WTC11 (cell line): ENCODE measurements at places on chromosomes 7 and 10. TPM values are rescaled to one million over a fixed set of nuclear protein-coding genes. Genes with fewer than 3 reads are reported as not detected.

HTR7 gene
- 8.9 to 11.2 TPM (median 9.3 TPM) in 3 replicates for total RNA-seq

SEMA3D gene
- 2.2 to 3.8 TPM (median 2.9 TPM) in 3 replicates for total RNA-seq

MAGI2 gene
- 26.6 to 32.2 TPM (median 29.2 TPM) in 3 replicates for total RNA-seq

KAZALD1 gene
- total RNA-seq: 9.6 to 19.2 TPM (median 10.2 TPM) in 3 replicates

PHKG1 gene
- not detected in 3 replicates for total RNA-seq

NKX2-3 gene
- not detected in 3 replicates for total RNA-seq

BAMBI gene
- 26.4 to 29.0 TPM (median 27.4 TPM) in 3 replicates for total RNA-seq

PDK4 gene
- total RNA-seq: 0.21 to 0.46 TPM (median 0.31 TPM) in 3 replicates

ELAPOR2 gene
- 38.7 to 42.7 TPM (median 41.6 TPM) in 3 replicates for total RNA-seq

HTR5A gene
- total RNA-seq: not detected in 3 replicates

DNA sequence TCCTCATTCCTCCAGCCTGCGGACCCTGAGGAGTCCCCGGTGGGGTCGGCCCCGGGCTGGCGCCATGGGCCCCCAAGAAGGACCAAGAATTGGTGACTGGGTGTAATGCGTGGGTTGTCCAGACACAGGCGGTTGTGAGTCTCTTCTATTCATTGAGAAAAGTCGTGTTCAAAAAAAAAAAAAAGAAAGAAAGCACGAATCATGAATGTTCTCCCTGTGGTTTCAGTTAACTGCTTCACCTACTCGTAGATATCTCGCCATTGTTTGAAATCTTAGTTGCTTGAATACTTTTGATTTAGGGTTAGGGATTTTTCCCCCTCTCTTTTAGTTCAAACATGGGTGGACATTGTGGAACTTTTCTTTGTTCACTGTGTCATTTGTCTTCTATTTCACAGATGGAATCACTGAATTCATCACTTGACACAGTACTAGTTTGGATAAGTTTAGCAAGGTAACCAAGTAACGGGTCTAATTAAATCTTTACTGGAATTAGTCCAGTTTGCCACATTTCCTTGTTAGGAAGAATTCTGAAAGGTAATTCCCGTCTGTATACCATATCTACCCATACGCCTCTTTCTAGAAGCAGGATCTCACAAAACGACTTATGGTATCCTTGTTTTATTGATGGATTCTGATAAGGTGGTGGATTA lies 775 bp downstream of the STARD3NL start:
- DNase-seq: no peak

DNA sequence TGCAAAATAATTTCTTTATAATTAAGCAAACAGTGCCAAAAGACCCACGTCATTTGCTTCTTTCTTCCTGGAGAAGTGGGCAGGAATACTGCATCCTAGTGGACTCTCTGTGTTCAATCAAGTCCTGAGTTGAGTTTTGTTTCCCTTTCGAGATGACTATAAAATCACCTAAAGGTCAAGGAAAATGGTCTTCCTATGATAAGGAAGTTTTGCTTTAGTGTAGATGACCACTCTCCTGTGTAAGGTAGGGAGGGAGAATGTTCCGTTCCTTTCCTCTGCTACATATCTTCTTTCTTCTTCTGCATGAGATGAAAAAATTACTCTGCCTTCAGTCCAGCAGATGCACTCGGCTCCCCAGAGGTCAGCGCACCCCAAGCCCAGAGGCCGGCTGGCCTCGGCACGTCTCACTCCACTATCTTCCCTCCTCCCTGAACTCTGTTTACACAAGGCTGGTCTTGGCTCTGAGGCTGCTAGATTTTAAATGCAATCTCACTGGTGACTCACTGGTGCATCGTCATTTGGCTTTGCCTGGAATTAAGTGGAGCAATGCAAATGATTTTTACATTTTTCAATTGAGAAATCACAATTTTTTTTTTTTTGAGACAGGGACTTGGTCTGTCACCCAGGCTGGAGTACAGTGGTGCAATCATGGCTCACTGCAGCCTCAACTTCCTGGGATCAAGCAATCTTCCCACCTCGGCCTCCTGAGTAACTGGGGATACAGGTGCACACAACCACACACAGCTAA lies 18.6 kb upstream of the VDAC2 start:
- no peak for DNase-seq

DNA sequence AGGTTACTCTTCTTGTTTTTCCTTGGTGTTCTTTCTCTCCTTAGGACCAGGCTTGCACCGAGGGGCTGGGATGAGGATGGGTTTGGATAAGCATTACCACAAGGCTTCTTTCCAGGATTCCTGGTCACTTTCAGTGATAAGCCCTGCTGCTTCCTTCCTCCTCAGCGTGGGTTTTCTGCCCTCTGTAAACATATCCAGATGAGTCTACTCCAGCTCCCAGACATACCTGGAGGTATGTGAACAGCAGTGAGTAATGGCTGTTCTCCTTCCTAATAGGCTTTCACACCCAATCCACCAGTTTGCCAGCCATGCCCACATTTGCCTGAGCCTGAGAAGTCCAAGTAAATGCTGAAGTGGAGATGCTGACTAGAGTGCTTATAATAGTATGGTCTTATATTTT lies 229.8 kb upstream of the YAE1 start:
- no peak for DNase-seq

DNA sequence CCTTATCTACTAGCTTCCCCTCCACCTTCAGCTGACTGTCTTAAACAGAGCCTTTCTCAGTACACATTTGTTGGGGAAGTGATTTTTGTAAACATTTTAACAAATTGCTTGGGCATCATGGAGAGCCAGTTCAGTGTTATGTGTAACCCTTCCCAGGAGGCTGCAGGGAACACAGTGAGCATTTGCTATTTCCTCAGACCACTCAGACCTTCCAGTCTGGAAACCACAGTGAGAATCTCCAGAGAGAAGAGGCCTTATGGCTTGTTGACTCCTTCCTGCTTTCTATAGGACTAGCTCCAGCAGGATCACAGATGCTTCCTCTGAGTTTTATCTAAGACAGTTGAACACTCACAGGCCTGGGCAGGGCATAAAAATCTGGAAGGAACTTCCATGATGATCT lies 409.8 kb upstream of the NPVF start:
- no peak for DNase-seq

DNA sequence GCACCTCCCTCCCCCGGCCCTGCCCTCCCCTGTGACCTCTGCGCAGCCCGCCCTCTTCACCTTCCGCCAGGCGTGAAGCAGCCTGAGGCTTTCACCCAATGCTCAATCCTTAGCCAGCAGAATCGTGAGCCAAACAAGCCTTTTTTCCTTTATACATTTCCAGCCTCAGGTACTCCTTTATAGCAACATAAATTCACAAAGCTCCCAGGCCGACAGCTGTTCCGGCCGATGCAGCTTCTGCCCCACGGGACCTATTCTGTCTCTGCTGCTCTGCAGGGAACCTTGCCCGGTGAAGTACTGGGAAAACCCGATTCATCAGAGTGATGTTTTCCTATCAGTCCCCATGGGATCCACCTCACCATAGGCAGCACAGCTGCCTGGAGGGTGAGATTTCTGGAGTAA lies 87.4 kb downstream of the CHST15 start:
- no peak for DNase-seq

DNA sequence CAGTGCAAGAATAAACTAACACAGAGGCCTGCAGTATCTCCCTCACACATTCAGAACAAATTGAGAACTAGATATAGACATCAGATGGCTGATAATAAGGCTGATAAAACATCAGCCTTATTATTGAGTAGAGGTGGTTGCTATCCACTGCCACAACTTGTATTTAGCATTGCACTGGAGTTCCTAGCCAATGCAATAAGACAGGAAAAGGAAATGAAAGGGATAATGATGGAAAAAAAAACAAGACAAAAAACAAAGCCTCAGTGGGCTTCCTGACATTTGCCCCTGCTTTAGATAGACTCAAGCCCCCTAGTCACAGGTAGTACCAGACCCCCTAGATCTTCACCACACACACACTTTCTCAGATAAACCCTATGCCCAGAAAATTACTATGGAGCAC lies 33.2 kb upstream of the ELN start:
- DNase-seq: no peak

DNA sequence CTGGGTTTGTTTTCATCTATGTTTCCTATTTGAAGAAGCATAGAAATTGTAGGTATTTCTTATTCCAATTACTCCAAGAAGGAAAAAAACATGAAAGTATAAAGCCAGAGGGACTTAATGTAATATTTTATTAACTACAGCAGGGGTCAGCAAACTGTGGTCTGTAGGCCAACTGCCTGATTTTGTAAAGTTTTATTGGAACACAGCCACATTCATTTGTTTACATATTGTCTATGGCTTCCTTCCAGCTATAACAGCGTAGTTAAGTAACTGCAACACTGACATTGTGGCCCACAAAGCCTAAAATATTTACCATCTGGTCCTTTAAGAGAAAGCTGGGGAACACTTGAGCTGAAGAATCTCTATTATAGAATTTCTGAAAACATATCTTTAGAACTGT lies 306.2 kb downstream of the BICC1 start:
- no peak for DNase-seq

- DNase-seq: no peak
Observed at GRCh38 chr7:78769481-78770101, 683.9 kb downstream of the MAGI2 start.

GRCh38 chr10:52703898-52704297 lies 68.7 kb downstream of the MBL2 start:
- DNase-seq: no peak

- DNase-seq: no peak
Observed at GRCh38 chr7:29196191-29196590, 1.6 kb downstream of the CHN2 start.
